ENCODE measurements at places on chromosomes 6 and 20.

DNA sequence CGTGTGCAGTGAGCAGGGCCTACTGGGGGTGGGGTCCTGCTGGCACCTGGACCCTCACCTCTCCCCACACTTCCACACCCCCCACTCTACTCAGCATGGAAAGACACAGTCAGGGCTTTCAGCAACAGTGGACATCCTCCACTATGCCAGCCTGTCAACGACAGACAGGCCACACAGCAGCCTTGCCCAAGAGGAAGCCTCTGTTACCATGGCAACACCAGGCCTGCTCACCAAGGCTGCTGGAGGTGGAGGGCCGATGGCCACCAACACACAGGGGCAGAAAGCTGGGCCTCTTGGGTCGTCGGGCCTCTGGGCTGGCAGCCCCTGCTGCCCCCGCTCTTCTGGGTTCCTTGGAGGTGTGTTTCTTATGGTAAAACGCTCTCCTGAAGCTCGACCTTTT, 13.6 kb downstream of the BNIP5 start:
- peak; percentile 29 for DNase-seq

DNA sequence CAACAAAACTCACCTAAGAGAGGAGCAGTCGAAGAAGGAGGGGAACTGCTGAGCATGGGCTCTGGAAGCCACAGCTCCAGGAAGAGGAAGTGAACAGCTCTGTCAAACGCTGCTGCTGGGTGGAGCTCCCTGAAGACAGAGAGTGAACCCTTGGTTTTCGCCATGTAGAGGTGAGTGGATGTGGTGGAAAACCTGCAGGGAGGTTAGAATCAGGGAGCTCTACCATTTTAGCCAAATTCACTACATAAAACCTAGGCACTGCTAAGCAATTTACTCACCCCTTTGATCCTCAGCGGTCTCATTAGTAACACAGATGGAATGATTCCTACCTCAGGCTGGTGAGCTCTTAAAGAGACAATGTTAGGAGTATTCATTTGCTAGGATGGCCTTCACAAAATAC, 19.4 kb upstream of the TFAP2A start:
- no peak for DNase-seq

DNA sequence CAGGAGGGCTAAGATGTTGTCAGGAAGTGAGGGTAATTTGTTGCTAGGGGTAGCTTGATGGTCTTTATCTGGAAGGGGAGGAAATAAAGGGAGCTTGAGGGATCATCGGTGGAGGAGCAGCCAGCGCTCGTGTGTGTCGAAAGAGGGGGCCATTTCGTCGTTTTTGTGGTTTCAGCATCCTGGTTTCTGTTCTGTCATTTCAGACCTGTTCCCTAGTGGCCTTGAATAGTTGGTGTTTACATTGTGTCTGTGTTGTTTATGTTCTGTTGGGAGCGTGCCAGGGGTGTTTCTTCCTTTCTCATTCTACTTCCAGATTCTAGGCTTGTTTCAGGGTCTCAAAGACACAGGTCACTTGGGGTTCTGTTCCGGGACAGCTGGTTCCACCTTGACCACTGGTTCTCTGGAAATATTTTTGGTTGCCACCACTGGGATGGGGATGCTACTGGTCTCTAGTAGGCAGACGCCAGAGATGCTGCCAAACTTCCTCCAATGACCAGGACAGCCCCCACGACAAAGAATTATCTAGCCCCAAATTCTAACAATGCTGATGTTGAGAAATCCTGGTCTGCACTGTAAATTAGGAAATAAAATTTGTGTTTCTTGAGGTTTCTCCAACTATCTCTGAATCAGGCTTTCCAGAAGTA, 113.9 kb upstream of the NAA20 start:
- DNase-seq = peak; percentile 77

- DNase-seq = no peak
These were observed 155.4 kb upstream of the LAMA2 start for GRCh38 chr6:128727500-128727899.

DNA sequence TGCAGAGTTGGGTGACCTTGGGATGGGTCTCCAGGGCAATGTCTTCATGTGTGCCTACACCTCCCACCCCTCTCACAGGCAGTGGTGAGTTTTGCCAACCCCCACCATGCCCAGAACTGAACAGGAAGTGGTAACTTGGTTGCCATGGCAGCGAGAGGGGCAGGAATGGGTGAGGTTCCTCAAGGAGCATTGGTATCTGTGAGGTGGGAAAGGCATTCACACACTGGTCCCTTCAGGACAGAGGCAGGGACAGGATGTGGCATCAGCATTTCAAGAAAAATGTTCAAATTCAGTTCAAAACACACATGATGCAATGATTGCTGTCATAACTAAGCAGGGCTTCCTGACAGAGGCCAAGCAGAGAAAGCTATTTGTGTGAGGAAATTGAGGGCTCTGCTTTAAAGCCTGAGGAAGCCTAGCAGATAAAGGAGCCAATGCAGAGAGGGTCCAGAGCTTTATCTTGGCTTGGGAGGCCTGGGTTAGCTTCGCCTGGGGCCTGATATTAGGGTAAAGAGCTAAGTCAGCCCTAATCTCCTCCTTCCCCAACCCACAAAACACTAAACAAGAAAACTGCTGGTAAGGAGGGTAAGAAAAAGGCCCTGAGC, 551 bp downstream of the TREML2 start:
- DNase-seq = peak; percentile 82

DNA sequence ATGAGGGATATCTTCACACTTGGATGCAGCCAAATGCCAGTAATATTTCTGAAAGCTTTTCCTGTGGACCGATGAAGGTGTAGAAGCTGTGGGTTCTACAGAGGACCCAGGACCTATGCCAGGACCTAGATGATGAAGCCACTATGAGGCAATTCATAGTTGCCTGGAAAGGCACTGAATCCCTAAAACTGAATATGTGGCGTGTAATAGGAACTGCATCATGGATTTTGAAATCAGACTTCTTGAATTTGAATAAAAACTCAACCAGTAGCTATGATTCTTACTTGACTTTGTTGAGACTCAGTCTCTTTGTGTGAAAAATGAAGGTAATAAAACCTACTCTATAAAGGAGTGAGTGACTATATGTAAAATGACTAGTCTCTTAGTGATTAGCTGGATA, 89.9 kb upstream of the SGK1 start:
- no peak for DNase-seq

- DNase-seq = peak; percentile 8
These were observed 112.0 kb upstream of the PDE10A start for GRCh38 chr6:165774903-165775601.

GRCh38 chr6:1144842-1145767, 166.8 kb upstream of the FOXQ1 start:
- no peak for DNase-seq

GRCh38 chr20:62793757-62794006, 2.6 kb upstream of the MRGBP start:
- DNase-seq = no peak

- peak; percentile 63 for DNase-seq
These were observed 18.6 kb downstream of the TAB2 start for GRCh38 chr6:149335924-149336608.

- DNase-seq = peak; percentile 59
These were observed 1.6 kb downstream of the STX7 start for GRCh38 chr6:132511210-132511830.

GRCh38 chr6:145490068-145490467, 245.3 kb downstream of the EPM2A start:
- DNase-seq = no peak

- DNase-seq = no peak
These were observed 492.0 kb upstream of the MMS22L start for GRCh38 chr6:97775012-97775411.

DNA sequence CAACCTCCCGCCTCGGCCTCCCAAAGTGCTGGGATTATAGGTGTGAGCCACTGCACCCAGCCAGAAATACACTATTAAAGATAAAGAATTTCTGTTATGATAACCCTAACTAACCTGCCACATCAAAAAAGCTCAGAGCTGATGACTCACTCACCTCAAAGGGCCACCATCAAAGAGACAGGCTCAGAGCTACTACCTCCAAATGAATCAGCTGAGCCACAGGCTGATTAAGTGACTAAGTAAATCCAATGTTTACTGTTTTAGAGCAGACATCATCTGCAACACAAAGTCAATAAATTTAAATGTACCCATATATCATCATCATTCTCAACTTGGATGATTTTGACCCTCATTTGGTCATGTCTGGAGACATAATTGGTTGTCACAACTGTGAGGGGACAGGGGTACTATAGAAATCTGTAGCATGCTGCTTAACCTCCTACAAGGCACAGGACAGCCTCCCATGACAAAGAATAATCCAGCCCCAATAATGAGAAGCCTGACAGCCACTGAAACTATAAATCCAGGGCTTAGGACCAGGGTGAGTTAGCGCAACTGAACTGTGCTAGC, 106.5 kb downstream of the ATP9A start:
- peak; percentile 37 for DNase-seq

- DNase-seq = no peak
These were observed 56.6 kb upstream of the ERVFRD-1 start for GRCh38 chr6:11168091-11168635.

- DNase-seq = peak; percentile 26
These were observed 100.8 kb upstream of the CNKSR3 start for GRCh38 chr6:154611241-154611640.

DNA sequence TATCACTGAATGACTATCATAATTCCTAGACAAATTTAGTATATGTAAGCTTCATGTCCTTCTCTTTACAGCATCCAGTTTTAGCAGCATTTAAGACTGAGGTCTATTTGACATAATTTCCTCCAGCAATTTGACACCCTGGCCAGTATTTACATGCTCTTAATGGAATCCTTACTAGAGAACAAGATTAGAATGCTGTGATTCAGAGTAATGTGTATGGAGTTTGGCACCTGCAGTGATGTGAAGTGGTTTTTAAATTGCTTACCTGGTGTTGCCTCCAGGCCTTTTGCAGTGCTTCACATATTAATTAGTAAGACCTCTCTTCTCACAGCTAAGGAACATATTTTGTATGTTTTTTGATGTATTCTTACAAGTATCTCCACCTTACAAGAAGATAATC, 9.8 kb downstream of the NKX2-4 start:
- DNase-seq = no peak

DNA sequence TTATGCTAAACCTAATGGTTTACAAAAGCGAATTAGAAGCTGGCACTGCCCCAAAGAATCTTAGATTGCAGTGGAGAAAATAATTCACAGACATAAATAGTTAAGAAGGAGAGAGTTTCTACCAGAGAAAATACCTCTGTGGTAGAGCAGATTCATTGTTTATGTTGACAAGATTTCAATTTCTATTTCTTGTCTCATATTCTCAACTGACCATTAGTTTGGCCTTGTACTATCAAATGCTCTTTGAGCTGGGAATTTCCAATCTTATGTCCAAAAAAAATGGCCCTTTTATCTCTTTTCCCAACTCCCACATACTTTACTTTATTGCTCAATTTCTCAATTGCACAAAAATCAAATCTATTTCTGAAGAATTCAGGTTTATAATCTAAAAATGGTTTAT, 804.1 kb upstream of the CITED2 start:
- no peak for DNase-seq

- no peak for DNase-seq
These were observed 39.9 kb upstream of the NKX2-4 start for GRCh38 chr20:21437248-21437647.

DNA sequence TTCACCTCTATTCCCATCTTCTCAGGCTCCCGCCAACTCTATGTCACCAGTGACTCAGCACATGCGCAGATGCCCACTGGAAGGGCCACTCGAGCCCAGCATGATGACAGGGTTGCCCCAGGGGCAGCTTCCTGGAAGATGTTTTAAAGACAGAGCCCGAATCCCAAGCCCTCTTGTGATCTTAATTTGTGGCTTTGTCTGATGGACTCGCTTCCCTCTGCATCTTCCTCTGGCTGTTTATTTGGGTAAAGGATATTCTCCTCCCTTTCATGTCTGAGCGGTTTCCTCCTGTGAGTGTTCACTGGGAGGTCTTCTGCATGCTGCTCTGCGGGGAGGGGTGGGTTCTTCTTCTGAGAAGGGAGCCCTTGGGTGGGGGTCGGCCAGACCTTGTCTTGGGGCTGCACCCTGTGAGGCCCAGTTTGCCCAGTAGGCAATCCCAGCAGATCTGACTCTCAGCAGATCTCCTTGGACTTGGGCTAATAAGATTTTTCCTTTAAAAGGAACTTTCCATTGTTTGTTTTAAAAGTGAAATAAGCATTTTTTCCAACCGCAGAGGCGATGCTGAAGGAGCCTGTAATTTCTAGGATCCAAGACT, 401.0 kb downstream of the CDC5L start:
- no peak for DNase-seq

DNA sequence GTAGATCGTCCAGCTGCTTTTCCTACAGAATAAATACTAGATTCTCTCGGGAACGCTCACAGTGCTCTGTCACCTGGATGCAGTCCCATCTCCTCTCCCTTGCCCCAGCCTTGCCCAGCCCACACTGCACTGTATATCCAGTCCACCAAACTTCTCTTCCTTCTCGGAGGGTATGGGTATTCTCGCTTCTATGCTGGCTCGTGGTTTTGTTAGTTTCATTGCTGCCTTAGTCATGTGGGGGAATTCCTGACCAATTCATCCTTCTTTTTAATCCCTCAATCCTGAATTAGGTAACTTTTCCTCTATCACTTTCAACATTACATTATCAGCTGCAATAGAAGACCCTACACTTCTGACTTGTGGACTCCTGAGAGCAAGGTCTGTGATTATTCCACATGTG, 252.4 kb downstream of the GMDS start:
- no peak for DNase-seq

- no peak for DNase-seq
These were observed 498.3 kb upstream of the AGPAT4 start for GRCh38 chr6:161772176-161772575.

GRCh38 chr6:168369786-168370185, 50.2 kb upstream of the DACT2 start:
- DNase-seq = no peak

GRCh38 chr6:30873137-30873640, 11.1 kb upstream of the DDR1 start:
- no peak for DNase-seq

DNA sequence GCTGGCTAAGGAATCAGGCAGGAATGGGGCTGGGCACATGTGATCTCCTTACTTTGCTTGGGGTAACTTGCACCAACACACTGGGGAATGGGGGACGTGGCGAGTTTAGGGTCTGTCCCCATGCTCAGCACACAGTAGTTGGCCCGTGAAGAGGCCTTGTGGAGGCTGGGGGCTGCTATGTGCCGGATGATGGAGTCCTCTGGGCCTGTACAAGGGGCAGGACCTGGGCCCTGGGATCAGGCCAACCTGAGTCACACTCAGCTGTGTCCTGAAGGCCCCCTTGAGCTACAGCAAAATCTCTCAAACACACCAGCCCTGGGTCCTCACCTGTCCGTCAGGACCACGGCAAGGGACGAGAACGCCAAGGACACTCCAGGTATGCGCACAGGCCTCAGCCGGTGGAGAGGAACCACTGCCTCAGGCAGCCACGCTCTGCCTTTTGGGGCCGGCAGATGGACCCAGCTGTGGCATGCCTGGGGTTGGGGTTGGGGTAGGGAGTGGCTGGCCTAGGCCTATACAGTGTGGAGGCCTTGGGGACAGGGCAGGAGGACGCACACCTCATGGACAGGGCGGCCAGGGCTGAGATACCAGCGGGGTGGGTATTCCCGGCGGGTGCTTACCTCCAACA, 11.1 kb downstream of the UCKL1 start:
- DNase-seq = no peak

GRCh38 chr20:59120919-59121318, 42.7 kb upstream of the ZNF831 start:
- no peak for DNase-seq

- no peak for DNase-seq
These were observed 91.2 kb upstream of the ADTRP start for GRCh38 chr6:11869672-11870340.

- DNase-seq = no peak
These were observed 27.7 kb upstream of the LAMA4 start for GRCh38 chr6:112281821-112282615.

GRCh38 chr6:54074578-54075195, 36.6 kb upstream of the MLIP start:
- no peak for DNase-seq

GRCh38 chr20:49283703-49284625, 6.1 kb upstream of the ZNFX1 start:
- peak; percentile 39 for DNase-seq
